Fibroblast of skin of left biceps (primary cell): ENCODE measurements at places on chromosomes 2 and 18.

GRCh38 chr2:207718521-207718920, 7.1 kb downstream of the CCNYL1 start:
- no peak for DNase-seq

DNA sequence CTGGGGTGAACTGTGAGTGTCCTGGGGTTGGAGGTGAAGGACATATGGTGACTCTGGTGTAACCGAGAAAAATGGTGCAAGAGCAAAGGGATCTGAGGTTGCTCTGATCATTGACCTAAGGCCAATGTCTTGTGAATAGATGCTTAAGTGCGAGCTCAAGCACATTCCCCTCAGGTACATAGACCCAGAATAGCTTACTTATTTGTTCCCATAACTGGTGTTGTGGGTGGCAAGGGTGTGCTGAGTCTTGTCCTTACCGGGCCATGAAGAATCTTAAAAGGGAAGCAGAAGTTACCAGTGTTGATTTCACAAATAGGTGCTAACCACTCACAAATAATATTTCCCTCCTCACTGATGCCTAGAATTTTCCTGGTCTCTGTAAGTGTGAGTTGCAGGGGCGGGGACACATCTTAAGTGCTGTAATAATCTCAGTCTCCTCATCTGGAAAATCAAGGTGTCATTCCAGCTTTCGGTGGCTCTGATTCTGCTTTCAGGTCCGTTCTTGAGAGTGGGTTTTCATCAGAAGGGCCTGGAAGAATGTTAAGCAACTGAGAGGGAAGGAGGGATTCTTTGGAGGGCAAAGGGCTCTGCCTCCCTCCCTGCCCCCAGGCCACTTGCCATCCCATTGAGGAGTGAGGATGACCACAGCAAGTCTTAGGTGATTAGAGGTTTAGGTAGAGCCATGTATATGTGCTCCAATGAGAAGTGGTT, 54.9 kb downstream of the LIPG start:
- no peak for DNase-seq

DNA sequence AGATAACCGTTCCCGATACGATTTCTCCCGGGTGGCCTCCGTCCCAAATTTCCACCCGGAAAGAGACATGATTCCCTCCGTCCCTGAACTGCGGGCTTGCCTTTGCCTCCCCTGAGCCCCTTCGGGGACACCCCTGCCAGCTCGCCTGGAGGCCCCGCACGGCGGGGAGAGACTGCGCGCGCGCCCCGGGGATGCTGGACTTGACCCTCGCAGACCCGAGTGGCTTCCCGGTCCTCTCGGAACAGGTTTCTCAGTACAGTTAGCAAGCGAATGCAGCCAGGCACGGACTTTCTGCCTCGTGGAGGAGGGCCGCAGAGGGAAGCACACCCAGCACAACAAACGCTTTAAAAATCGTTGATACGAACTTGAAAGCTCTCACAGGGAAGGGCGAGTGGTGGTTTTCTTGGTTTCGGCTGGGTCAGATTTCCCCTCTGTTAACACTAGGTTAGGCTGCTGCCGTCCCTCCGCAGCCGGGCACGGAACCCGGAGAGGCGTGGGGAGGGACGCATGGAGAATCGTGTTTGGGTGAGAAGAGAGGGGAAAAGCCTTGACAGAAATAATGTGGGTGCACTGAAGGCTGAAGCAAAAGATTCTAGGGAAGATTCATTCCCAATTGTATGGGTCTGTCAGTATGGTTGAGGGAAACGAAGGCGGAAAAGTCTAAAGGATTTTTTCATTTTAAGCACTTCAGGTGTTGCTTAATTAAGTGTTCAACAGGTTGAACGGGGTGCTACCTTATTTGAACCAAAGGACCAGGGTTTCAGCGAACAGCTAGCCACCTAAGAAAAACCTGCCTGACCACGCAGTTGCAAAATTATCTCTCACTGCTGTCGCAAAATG, 916 bp downstream of the TNFRSF11A start:
- DNase-seq: no peak

DNA sequence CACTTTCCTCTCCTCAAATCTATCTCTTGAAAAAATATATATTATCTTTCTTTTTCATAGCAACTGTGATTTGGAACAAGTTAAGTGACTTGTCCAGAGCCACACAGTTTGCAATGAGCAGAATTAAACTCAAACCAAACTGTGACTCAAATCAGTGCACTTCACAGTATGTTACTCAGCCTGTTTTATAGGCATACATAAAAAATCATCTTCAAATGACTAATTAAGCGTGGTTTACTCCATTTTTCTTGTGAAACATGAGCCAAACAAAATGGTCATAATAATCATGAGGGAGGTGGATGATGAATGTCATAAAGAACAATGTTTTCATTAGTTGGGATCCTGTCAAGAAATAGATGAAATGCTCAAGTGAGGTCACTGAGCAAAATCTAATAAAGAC, 6.1 kb upstream of the CCDC178 start:
- DNase-seq: no peak

- no peak for DNase-seq
Observed at GRCh38 chr18:27144672-27145071, 40.4 kb downstream of the CHST9 start.

- DNase-seq: no peak
Observed at GRCh38 chr2:67486041-67486796, 89.1 kb downstream of the ETAA1 start.

DNA sequence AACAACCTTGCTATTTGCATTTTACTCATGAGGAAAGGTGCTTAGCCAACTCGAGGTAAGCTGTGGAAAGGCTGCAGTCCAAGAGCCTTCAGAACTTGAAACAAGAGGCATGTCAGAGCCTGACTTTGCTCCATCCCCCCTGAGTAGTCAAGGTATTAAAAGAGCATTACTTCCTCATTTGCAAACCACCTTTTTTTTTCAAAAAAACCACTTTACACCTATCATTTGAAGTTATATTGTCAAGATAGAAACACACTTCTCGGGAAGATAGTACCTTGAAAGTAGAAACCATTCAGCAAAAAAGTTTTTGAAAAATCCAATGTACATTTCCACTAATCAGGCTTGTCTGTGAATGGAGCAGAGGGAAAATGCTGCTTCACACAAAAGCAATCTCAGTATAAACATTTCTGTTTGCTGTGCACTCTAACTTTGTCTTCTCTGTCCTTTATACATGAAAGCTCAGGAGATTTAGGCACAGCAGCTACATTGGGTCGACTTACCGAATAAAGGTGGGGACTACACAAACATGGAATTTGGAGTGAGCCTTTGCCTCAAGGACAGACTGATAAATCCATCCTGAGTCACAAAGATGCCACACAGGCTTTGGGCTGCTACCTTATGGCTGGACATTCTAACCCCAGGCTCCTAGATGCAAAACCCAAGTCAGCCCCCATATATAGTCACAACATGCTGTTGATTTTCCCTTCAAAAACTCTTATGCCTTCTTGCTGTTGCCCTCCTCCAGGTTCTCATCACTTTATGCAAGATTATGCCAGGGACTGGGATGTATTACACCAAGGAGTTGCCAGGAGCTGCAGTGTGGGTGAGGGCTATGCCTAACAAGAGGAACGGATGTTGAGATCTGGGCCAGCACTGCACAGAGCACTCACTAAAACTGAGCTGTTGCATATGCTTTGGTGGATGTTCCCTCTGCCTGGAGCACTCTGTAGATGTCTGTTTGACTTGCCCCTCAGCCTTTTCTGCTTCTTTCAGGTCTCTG, 41.4 kb upstream of the EML4 start:
- DNase-seq: no peak

GRCh38 chr2:235713189-235713588, 219.3 kb downstream of the AGAP1 start:
- DNase-seq: no peak

GRCh38 chr2:10759151-10759714, 37.8 kb downstream of the ATP6V1C2 start:
- DNase-seq: no peak

DNA sequence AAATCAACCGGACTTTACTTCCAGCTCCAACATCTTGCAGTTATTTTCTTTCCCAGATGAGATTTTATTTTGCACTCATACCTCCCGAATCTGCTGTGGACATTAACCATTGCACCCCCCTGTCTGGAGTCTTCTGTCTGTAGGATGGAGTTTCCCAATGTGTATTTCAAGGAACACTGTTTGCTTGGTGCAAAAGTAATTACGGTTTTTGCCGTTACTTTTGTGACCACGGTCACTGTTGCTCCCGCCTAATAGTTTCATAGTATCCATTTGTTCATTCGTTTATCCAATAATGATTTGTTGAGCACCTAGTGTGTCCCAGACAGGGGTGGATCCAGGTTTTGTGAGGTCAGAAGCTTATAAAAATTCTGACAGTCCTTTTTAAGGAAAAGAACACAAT, 90.3 kb upstream of the BCL11A start:
- DNase-seq: no peak

- DNase-seq: no peak
Observed at GRCh38 chr2:217294211-217294610, 434.3 kb upstream of the TNP1 start.

GRCh38 chr18:41695441-41695840, 259.6 kb upstream of the PIK3C3 start:
- no peak for DNase-seq

DNA sequence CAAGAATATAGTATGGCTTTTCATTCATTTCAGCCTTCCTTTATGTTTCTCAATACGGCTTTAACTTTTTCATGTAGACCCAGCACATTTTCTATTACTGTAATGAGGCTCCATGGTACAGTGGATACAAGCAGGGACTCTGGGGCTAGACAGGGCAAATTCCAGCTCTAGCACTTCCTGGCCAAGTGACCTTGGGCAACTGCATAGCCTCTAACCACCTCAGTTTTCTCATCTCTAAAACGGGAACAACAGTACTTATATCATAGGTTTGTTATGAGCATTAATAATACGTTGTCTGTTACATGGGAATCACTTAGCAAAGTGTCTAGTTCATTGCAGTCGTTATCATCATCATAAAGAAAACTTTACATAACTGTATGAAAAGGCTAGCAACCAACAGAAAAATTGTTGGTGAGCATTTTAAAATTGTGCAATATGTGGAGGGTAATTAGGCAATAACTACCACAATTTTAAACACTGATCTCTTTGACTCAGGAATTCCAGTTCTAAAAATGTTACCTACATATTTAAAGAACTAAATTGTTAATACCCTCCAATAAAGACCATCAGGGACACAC, 13.7 kb upstream of the RMDN2 start:
- no peak for DNase-seq

GRCh38 chr2:142877216-142877838, at the start of gene KYNU:
TSS of gene KYNU (plus strand) at chr2:142877664. CDS start at chr2:142885368, 7,704 bp downstream.
- DNase-seq: no peak

GRCh38 chr18:63267975-63268721, 51.4 kb downstream of the BCL2 start:
- DNase-seq: no peak

- DNase-seq: no peak
Observed at GRCh38 chr2:166017208-166017607, 63.6 kb upstream of the TTC21B start.

- no peak for DNase-seq
Observed at GRCh38 chr18:24930971-24931370, 421.0 kb downstream of the ZNF521 start.

DNA sequence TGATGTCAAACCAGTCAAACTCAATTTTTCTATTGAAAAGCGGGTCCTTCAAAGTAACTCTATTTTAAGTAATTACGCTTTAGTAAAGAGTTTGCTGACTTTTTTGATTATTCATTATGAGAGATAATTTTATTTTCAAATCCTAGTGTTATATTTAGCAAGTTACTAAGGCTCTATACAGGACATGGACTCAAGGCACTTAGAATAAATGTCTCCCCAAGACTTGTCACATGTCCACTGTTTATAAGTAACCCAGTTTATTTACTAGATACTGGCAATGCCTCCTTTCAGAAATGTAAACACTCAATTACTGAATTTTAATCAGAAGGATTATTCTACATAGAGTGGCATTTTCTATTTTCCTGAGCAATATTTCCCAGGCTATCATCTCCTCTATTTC, 638.1 kb downstream of the ERBB4 start:
- DNase-seq: no peak

- no peak for DNase-seq
Observed at GRCh38 chr2:85309699-85310321, 18.0 kb downstream of the TGOLN2 start.

DNA sequence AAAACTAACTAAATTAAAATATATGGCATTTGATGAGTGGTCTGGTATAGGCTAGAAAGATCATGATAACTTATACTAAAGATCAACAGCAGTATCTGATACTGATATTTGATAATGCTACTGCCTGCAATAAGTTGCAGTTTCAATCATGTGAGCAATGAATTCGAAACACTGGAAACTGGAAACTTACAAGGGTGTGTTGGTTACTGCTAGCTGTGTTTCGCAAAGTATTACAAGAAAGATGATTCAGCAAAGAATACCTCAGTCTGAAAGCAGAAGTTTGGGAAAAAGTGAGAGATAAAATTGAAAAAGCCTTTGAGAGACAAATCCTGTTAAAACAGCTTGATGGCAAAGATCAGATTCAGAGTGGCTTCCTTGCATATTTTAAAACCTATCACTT, 294.5 kb downstream of the CCDC178 start:
- DNase-seq: no peak

DNA sequence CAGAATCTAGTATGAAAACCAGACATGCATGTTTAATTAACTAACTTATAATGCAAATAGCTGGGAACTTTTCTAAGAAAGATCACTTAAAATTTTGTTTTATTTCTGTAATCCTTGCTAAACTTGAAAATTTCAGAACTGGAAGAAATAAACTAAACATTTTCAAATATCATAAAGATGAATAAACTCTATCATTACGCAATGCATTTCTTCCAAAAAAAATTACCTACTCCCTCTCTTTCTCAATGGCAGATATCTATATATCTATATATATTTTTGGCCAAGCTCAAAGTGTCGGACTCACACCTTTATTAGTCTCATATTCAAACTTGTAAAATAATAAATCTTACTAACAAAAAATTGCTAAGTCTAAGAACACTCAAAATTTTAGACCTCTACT, 158.1 kb downstream of the SLC39A10 start:
- DNase-seq: no peak

- DNase-seq: no peak
Observed at GRCh38 chr2:230106771-230107170, 38.0 kb upstream of the SLC16A14 start.

- DNase-seq: no peak
Observed at GRCh38 chr2:129936334-129936934, 43.0 kb upstream of the RAB6C start.
